ENCODE measurements at places on chromosomes 2 and 18.

DNA sequence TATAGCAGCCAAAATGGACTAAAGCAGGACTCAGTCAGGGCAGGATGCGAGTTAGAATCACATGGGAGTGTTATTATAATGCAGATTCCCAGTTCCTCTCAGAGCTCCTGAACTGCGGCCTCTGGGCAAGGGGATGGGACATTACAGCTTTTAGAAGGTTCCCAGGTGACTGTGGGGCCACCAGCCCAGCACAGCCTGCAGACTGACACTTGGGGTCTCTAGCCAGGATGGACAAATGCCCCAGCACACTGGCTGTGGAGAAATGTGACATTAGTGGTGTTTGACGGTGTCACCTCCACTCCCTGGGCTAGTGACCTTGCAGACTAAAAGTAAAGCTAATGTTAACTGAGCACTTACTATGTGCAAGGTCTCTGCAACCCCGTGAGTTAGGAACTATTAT lies 238.0 kb upstream of the HS6ST1 start:
- no peak for DNase-seq

DNA sequence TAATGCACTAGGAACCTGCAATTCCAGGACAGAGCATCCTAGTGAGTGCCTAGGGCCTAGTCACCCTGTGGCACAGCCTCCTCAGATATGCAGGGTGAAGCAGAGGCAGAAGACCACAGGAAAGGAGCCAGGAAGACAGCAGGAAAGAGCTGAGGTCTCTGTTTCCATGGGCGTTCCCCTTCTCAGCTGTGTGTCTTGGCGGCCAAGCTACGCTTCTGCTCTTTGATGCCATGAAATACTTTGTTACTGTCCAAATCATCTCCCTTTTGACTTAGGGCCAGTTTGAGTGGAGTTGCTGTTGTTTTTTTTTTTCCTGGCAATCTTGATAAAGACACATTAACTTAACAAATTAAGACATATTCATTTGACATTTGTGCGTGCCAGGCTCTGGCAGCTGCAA lies 67.3 kb downstream of the APOB start:
- DNase-seq: no peak

- DNase-seq: no peak
Observed at GRCh38 chr2:48205137-48205798, 299.0 kb upstream of the FBXO11 start.

GRCh38 chr18:34031810-34032209 lies 192.9 kb downstream of the NOL4 start:
- no peak for DNase-seq

- no peak for DNase-seq
Observed at GRCh38 chr2:29562896-29563295, 358.5 kb downstream of the ALK start.

- DNase-seq: no peak
Observed at GRCh38 chr2:177467646-177468045, 75.1 kb downstream of the AGPS start.

- no peak for DNase-seq
Observed at GRCh38 chr18:189254-189653, 30.9 kb downstream of the USP14 start.

GRCh38 chr2:60880643-60881046 lies 729 bp upstream of the REL start:
- DNase-seq: no peak

GRCh38 chr2:165017966-165018596 lies 62.8 kb upstream of the SLC38A11 start:
- DNase-seq: no peak

GRCh38 chr2:33730193-33730592 lies 131.1 kb upstream of the FAM98A start:
- DNase-seq: no peak

- no peak for DNase-seq
Observed at GRCh38 chr2:31831585-31831984, 179.2 kb downstream of the MEMO1 start.

GRCh38 chr2:155111070-155111469 lies 412.6 kb downstream of the KCNJ3 start:
- DNase-seq: no peak

DNA sequence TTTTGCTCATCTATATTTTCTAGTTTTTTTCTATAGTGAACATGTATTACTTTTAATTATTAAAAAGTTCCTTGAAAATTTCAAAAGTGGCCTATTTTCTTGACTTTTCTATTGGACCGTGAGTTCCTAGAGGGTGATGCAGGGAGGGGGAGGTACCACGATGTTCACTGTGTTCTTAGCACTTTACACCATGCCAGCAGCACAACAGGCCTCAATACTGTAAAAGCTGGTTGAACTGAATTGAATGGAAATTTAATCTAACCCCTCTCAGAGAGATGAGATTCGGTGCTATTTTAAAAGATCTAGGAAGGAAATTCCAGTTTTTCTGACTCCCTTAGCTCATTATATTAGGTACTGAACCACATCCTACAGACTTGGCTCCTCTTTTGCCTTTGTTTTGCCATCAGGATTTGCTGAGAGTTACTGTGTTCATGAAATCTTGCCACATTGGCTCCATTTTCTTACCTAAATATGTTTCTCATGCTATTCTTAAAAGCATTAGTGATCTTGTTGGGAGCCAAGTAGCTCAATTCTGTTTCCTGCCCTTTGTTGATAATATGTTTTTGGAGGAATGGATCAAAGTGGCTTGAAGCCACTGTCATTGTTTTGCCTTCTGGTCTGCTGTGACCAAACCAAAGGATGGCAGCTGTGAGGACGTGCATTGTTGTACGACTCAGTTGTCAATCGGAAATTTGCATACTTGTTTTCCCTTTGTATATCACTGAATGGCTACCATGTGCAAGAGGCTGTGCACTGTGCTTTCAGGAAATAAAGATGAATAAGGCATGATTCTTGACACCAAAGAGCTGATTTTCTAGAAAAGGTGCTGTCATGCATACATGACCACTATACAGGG lies 25.3 kb downstream of the MYO1B start:
- no peak for DNase-seq

DNA sequence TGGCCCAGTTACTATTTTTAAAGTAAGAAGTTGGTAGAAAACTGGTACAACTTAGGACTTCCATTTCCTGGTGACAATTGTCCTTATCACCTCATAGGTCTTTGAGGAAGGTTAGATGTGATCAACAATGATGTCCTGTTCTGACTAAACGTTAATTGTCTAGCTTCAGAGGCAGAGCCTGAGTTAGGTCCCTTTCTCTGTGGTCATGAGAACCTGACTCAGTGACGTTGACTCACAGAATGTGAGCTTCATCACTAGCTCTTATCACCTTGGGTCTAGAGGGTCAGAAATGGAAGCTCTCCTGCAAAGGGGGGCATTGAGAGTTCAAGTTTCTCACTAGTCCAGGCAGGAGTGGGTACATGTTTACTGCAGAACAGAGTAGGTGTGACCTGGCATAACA lies 60.6 kb upstream of the ATP8B1 start:
- no peak for DNase-seq

- no peak for DNase-seq
Observed at GRCh38 chr2:46962751-46963150, 47.1 kb upstream of the MCFD2 start.

GRCh38 chr2:225820826-225821225 lies 421.3 kb downstream of the NYAP2 start:
- no peak for DNase-seq

DNA sequence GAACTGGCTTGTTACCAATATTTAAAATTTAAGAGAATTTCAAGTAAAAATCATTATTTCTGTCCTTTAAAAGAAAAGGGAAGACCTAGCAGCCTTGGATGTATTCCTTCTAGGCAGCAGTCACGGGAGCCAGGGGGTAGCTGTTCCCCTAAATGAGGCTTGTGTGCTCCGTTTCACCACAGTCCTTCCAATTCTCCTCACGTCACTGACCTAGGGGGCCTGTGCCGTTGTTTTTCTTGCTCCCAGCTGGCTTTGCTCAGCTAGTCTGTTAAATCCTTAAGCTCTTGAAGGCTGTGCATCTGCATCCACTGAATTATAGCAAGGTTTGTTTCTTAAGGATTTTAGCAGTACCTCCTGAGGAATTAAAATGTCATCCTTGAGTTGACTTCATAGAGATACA lies 9.9 kb downstream of the KLHL23 start:
- no peak for DNase-seq

DNA sequence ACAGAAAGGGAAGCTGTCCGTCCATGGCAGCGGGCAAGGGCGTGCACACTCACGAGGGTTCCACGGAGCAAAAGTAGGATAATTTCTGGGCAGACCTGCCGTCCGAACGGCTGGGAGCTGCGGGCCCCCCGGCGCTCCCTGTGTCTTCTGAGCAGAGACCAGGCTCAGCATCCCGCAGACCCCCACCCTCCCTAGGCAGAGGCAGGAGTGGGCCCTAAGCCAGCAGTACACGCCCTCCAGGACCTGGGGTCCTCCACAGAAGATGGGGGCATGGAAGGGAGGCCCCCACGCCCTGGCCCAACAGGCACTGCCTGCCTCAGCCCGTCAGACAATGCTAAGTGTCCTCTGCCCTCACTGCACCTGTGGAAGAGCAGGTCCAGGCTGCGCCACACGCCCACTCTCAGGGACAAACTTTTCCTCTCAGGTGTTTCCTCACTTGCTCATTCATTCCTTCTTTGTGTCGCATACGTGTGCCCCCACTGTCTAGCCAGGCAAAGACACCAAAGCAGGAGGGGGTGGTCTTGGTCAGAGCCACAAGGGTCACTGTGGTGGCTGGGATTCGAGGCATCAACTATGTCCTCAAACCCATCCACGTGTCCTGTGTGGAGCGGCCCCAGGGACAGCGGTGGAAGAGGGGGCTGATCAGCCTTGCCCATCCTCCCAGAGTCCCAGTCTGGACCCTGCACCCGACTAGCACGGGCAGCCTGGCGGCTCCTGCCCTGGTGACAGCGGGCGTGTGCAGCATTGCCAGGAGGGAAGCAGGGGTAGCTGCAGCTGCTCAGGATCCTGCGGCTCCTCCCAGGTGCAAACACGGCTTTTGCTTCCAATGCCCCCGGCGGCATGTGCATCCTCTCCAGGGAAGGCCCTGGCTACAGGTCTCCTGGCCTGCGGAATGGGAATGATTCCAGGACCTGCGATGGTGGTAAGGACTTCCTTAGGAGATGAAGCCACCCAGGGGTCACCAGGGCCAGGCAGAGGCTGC lies 2.4 kb upstream of the GPC1 start:
- DNase-seq: no peak

DNA sequence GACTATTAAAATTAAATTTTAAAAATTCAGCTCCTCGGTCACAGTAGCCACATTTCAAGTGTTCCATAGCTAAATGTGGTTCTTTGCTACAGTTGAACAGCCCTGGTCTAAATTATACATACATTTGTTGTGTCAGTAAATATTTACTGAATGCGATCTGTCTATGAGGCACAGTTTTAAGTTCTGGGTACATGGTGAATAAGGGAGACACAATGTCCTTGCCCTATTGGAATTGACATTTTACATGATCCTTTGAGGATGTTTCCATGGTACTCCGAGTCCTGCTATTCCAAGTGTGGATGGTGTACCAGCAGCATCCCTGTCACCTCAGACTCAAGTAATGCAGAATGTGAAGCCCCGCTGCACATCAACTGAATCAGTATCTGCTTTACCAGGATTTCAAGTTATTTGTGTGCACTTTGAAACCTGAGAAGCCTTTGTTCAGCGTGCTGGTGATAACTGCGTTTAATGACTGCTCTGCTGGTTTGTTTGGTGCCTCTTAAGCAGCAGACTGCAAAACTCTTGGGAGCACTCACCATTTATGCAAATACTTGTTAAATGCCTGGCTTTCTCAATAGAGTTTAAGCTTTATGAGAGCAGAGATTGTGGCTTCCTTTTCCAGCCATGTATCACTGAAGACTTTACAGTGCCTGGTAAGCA lies 1.5 kb downstream of the GALNT1 start:
- DNase-seq: no peak

DNA sequence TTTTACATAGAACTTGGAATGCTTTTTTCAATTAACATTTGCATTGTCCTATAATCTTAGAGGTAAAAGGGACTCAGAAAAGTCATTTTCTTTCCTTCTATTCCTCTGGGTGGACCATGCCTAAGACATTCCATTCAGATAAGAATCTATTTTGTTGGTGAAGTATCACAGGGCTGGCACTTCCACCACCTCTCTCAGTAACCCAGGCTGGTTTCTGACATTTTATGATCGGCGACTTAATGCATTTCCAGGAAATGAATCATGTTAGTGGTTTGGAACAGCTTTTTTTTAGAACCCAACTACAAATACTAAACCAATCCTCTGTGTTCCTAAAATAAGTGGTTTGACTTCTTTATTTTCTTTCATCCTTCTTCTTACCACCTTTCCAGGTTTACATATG lies 27.0 kb downstream of the GAD1 start:
- DNase-seq: no peak

GRCh38 chr18:36595046-36595817 lies 233.6 kb downstream of the TPGS2 start:
- DNase-seq: no peak

- DNase-seq: no peak
Observed at GRCh38 chr2:15714609-15715008, 122.9 kb downstream of the DDX1 start.

DNA sequence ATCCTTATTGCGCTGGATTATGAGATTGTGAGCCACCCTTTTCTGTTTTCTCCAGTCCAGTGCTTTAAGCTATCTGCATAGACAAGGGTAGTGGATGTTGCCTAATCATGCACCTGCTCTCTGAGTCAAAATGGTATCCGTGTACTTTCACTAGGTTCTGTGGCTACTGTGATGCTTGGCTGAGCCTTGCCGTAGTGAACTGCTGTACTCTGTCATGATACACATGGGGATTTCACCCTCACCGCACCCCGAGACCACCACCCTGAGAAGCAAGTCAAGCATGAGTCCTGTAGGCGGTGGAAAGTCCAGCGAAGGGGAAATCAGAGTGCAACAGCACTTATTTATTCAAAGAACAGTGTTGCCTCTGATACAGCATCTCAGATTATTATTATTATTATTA lies 55.0 kb downstream of the ARHGAP25 start:
- peak; percentile 67 for DNase-seq

DNA sequence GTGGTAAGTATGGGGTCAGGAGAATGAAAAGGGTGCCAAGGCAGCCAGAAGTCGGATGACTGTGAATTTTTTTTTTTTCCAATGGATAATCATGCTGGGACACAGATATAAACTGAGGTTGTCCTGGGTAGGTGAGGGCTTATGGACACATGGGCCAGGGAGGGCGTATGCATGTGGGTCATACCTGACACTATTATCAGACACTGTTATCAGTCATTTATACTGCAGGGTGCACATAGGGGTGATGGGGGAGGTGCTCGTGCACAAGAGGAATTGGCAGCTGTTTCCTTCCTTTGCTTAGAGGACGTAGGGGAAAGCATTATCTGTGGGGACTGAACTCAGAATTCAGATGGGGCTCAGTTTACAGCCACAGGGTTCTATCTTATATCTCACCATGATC lies 10.1 kb downstream of the CTIF start:
- no peak for DNase-seq
